Chondrocyte (in vitro differentiated cells): ENCODE measurements at places on chromosomes 12 and 14.

- DNase-seq = no peak
Observed at GRCh38 chr12:67655829-67656228, 7.3 kb downstream of the DYRK2 start.

DNA sequence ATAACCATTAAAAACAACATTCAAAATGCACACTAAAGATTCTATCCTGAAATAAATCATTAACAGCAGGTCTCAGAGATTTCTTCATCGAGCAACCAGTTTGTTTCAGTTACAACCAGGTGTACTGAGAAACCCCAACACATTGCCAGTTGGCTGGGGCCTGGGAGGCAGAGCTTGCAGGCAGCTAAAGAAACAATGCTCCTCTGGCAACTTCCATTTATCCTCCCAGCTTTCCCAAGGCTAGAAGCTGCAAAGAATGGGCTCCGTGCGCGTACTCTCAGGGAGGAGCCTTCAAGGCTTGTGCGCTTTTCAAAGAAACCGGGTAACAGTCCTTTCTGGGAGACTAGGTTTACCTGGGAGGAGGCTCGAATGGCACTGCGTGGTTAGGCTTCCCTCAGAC lies 181.6 kb downstream of the MSRB3 start:
- no peak for DNase-seq

- DNase-seq = no peak
Observed at GRCh38 chr14:79992407-79993198, 218.7 kb downstream of the DIO2 start.

DNA sequence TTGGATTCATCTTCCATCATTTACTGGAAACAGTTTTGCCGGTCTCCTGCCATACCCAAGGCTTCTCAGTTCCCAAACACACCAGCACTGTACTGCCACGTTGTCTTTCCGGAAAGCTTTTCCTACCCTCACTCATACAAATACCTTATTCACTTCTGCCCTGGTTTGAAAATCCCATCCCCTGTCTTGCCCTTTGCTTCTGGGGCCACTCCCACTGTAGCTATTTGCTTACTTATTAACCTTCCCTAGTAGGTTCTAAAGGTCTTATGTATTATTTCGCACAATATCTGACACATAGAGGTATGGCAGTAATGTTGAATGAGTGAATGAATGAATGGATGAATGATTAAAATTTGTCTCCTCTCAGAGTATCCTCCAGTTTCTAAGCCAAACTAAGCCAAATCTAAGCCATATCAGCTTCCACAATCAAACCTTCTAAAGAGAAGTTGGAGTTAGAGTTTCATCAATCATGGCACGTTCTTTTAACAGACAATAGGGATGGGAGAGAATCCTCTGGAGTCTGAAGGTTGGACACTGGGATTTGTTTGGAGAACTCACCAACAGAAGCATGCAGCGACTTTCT lies 18.6 kb downstream of the TSPAN8 start:
- DNase-seq = no peak

- DNase-seq = no peak
Observed at GRCh38 chr12:131491916-131492490, 218.9 kb upstream of the SFSWAP start.

DNA sequence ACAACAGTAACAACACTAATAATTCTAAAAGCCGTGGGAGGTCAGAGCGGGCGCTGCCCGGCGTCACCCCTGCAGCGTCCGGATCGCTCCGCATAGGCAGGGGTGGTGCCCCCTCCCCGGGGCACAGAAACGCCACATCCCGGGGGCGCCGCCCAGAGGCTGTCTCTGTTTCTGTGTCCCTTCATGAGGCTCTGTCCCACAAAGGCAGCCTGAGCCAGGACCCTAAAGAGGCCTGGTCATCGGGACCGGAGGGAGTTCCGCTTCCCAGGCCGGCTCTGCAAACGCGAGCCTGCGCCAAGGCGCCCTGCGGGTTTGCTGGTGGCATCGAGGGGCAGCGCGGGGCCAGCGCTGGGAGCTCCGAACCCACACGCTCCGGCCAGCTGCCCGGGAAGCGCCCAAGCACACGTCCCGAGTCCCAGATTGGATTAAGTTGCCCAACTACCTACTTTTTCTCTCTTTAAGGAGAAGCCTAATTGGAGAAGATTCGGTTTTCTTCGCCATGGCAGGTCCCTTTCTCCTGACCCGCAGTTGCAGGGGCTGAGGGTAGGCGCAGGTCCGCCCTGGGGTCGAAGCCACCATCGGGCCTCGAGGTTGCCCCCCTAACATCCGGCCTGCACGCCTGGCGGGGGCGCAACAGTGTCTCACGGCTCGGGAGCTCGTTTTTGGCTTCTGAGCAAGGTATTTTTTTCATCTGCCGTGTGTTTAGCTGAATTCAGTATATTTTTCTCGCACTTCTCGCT lies 421.7 kb downstream of the VRK1 start:
- no peak for DNase-seq
